NCI-H1436 (cell line): ENCODE measurements at places on chromosomes 2 and 18.

DNA sequence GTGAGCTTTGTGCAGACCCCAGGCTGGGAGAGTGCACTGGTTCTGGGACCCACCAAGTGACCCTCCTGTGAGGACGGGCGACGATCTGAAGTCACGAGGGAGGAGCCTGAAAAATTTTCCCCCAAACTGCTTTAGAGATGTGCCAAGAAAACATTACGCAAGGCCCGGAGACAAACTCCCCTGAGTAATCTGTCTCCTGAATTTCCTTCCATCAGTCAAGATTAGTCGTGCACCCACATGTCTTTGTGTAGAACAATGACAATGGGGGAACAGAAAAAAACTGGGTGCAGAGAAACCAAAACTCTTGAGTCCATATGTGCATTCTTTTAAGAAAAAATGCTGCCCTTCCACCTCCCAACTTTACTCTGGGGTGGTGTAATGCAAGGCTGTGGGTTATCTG lies 12.6 kb upstream of the NCK2 start:
- DNase-seq = no peak

DNA sequence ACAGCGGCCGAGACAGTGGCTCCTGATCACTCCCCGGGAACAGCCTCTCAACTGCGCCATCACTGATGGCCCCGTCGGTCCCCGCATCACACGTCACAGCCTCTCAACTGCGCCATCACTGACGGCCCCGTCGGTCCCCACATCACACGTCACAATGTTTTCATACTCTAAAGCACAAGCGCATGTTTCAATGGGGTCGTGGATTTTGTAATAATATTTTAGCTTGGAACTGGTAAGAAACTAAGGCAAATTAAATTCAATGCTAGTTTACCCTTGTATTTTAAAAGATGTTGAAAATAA lies 44.2 kb upstream of the CTDP1 start:
- no peak for DNase-seq

GRCh38 chr18:11066038-11066437 lies 83.3 kb downstream of the PIEZO2 start:
- DNase-seq = no peak

DNA sequence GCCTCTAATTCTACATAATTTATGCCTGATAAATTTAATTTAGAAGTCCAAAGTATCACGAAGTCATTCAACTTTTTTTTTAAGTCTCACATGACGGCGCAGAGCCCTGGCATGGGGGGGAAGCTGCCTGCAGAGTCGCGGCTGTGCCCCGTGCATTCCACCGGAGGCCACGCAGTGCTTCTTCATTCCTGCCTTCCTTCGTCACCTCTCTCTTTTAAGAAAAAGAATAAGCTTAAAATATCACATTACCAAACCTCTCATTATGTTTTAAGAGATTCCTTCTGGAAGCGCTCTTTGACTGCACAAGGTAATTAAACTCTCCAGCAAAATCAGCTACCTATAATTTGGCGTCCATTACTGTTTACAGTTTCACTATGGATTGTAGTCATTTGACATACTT lies 20.3 kb upstream of the KIDINS220 start:
- no peak for DNase-seq
